ENCODE measurements at places on chromosomes 1 and 21.

GRCh38 chr1:47963568-47964358 lies 33.4 kb downstream of the TRABD2B start:
- no peak for DNase-seq

DNA sequence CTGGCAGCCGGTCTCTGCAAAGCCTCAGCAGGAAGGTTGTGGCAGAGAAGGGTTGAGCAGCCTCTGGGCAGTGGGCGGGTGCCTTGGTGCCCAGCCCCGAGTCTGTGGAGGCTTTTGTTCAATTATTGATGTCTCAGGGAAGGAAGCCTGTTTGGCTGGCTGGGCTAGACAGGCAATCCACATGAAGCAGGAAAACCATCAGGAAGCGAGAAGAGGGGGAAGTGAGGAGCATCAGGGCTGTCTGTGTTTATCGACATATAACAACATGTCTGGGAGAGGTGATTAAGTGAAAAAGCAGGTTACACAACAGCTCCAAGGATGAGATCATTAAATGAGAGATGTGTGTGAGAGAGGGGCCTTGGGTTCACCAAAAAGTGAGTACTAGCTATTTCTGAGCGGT lies 105.4 kb downstream of the UBE2U start:
- no peak for DNase-seq

DNA sequence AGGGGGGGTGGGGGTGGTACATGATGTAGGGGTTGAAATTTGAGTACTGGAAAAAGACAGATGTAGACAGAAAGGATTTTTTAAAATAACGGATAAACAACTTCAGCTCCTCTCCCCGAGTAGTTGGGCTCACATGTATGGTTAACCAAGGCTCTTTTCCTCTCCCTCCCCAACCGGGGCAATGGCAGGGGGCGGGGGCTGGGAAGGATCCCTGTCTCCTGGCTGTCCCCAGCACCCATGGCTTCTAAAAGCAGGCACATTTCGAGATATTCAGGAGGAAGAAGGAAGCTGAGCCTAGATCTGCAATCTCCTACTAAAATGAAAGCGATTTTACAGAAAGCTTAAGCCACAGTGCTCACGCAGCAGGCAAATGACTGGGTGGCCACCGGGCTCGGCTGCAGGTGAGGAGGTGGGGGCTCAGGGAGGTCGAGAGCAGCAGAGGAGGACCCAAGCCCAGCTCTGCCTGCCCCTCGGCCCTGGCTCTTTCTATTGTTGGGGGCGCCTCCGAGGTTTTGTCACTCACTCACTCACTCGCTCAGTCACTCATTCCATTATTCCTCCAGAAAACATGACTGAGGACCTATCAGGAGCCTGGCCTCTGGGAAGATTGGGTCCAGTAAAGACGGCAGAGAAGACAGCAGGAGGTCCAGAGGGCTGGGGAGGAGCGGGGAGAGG lies 573.3 kb downstream of the PTPRU start:
- no peak for DNase-seq

DNA sequence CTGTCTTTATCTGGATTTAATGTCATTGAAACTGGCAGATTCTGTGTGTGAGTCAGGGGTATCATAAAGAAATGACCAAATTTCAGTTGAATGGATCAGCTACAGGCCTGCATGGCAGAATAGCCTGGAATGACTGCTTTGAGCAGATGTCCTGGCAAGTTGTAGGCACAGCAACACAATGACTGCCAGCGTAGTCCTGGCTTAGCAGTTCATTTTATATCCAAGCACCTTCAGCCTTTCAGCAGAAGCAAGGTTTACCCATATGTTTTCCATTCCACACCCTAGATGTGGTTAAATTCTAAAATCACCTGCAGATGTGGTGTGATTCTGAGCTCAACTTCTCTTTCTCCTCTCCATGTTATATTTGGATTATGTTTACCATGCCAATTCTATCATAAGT lies 22.3 kb upstream of the PTGFR start:
- no peak for DNase-seq

DNA sequence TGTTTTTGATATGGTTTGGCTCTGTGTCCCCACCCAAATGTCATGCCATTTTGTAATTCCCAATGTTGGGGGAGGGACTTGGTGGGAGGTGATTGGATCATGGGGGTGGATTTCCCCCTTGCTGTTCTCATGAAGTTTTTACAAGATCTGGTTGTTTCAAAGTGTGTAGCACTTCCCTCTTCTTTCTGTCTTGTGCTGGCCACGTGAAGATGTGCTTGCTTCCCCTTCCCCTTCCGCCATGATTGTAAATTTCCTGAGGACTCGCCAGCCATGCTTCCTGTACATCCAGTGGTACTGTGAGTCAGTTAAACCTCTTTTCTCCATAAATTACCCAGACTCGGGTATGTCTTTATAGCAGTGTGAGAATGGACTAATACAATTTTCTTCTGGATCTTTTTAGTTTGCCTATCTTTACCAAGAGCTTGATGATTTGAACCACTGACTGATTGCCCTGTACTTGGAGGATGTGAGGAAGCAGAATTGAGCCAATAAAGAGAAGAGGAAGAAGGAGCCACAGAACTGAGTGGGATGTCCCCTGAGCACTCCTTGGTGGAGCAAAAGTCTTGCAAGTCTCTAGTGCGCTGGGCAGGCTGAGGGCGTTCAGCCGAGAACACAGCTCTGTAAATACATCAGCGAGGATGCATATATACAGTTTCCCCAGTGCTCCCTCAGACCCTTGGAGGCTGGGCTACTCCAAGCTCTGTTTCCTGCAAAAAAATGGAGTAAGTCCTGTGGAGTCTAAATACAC lies 102.6 kb downstream of the CYYR1 start:
- no peak for DNase-seq
